Endothelial cell of umbilical vein (primary cell): ENCODE measurements at places on chromosomes 12 and 14.
A peak's percentile ranks its signal among the peaks of the same experiment; 100 is the strongest.

DNA sequence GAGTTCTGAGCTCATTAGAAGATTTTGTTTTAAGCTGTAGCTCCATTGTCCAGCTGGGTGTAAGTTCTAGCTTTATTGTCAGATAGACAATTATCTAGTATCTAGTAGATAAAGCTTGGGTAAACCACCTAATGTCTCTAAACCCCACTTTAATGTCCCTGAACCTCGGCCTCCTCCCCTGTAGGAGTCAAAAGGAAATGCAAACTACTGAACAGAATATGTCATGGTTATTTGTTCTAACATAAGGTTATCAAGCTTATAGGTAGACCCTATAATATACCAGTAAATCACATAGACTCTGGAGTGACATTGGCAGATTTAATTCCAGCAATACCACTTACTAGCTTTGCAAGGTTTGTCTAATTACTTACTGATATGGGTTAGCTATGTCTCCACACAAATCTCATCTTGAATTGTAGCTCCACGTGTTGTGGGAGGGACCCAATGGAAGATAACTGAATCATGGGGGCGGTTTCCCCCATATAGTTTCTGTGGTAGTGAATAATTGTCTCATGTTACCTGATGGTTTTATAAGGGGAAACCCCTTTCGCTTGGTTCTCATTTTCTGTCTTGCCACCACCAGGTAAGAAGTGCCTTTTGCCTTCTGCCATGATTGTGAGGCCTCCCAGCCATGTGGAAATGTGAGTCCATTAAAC is 29.4 kb downstream of the BCAT1 start:
- DNase-seq: no peak

- DNase-seq: no peak
These were observed 103.2 kb upstream of the DYRK2 start for GRCh38 chr12:67545298-67545697.

GRCh38 chr14:74835645-74836250 is 40.2 kb downstream of the PROX2 start:
- DNase-seq: no peak

DNA sequence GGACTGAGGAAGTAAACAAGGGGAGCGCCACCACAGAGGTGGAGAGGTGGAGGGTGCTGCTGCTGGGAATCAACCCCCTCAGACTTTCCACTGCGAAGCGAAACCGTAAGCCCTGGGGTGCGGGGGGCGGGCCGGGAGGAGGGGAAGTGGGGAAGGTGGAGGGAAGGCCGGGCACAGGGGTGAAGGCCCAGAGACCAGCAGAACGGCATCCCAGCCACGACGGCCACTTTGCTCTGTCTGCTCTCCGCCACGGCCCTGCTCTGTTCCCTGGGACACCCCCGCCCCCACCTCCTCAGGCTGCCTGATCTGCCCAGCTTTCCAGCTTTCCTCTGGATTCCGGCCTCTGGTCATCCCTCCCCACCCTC is at the start of gene LAG3:
Gene LAG3, plus strand, starts transcription at position 190 of the 365 bp plus-strand sequence. CDS start 333 bp downstream, outside the sequence.
- no peak for DNase-seq

GRCh38 chr12:65100140-65100539 is 21.0 kb downstream of the WIF1 start:
- DNase-seq: no peak

DNA sequence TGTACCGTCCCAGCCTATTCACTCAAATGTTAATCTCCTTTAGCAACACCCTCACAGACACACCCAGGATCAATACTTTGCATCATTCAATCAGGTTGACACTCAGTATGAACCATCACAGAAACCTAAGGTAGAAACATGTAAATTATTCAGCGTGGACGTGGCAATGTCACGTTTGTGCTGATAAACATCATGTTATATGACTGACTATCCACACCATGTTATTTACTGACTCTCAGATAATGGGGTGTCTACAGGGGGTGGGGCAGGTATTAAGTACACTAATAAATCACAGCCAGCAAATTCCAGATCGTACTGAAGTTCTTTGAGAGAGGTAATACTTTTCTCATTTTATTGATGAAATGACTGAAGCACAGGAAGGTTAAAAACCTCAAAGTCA is 280.0 kb downstream of the C12orf75 start:
- no peak for DNase-seq

DNA sequence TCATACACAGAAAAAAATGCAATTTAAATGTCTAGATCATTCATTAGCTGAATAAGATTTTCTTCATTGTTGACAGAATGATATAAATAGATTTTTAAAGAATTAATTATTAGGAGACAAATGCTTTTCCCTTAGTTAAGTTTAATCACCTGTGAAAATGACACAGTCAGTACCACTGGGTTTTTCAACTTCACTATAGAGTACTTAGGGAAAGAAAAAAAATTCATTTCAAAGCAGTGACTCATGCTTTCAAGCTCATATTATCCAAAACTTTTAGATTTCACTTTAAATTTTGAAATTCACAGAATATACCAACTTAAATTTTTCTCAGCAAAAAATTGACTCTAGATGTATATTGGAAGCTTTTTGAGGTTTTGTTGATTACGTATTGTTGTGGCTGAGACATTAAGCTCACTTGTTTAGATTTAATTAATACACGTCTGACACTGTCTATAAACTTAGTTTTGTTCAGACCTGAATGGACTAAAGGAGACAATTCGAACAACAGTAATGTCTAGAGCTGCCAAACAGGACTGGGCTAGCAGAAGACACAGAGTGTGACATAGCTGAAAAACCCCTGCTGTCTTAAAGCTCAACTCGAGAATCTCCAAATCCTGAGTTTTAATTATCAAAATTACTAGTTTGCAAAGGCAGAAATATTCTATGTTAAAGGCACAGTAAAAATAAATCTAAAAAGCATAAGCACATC is 1.6 kb downstream of the MGAT4C start:
- no peak for DNase-seq

DNA sequence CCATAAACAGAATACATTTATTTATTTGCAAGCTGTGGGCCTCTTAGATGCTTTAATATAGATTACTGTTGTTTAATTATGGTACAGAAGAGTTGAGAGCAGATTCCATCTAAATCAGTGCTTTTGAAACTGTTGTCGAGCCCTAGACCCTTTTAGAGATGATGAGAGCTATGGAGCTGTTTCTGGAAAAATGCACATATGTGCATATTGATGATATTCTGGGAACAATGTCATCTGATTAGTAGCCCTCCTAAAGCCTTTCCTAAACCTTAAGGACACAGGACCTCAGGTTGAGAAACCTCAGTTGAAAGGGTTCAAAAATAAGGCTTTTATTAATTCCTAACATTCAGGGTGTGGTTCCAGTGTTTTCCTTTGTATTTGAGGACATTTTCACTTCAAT is 11.7 kb downstream of the PRKCH start:
- no peak for DNase-seq

DNA sequence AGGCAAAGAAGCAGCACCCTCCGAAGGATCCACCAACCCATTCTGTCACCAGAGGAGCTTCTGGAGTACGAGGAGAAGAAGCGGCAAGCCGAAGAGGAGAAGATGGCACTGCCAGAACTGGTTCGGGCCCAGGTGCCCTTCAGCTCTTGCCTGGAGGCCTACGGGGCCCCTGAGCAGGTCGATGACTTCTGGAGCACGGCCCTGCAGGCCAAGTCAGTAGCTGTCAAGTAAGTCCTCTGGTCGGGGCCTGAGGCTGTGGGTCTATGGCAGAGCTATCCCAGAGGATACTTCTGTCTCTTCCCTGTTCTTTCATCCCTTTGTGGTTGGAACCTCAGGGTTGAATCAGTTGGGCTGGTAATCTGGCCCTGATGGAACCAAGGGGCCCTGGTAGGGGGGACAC is 5.9 kb upstream of the TPI1 start:
- DNase-seq: no peak

DNA sequence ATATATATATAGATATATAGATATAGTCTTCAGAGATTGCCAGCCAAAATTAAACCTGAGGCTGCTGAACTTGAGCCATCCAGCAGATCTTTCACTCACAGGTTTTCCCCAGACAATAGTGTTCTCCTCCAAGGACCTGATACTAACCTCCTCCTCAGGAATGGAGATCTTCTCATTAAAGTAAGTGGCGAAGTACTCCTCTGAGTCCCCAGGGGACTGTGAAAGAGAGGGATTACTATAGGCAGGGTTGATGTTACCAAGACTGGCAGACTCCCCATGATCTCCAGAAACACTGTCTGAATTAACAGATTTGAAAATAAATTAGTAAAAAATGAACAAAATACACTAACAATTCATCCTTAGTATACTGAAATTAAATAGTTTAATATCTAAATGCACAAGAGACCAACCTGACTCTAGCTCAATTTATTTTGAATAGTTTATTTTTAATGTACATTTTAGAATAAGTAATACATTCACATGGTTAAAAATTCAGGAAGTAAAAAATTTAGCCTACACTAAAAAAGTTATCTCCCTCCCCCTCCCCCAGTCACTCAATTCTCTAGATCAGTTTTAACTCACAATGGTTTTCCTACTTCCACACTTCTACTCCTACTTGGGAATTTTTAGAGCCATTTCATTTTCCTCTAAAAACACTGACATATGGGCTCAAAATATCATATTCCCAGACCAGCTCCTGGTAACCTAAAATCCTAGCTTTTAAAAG is 17.7 kb downstream of the SLC11A2 start:
- DNase-seq: no peak

DNA sequence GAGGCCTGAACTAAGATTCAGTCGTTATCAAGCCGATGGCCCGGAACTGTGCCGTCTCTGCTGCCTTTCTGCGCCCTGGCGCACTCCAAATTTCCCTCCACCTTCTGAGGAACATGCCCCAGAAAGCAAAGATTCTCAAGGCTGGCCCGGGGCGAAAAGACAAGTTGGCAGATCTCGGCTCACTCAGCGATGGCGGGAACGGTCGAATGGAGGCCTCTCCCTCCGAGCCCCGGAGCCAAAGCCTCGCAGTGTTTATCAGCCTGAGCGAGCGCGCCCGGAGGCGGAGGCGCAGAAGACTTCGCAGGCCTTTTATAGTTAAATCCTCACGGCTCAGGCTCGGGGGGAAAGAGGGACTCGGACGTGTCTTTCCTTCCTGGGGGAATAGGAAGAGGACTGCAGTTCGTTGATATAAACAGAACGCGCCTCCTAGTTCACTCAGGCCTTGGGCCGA is 5.6 kb downstream of the TBX5 start:
- no peak for DNase-seq

DNA sequence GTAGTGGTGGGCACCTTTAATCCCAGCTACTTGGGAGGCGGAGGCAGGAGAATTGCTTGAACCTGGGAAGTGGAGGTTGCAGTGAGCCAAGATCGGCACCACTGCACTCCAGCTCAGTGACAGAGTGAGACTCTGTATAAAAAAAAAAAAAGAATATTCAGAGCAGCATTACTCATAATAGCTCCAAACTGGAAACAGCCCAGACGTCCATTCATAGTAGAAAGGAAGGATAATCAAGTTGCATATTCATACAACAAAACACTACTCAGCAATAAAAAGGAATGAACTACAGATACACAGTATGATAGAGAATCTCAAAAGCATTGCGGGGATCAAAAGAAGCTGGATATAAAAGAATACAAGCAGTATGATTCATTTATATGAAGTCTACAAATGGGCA is 19.1 kb downstream of the TMEM30B start:
- DNase-seq: no peak

DNA sequence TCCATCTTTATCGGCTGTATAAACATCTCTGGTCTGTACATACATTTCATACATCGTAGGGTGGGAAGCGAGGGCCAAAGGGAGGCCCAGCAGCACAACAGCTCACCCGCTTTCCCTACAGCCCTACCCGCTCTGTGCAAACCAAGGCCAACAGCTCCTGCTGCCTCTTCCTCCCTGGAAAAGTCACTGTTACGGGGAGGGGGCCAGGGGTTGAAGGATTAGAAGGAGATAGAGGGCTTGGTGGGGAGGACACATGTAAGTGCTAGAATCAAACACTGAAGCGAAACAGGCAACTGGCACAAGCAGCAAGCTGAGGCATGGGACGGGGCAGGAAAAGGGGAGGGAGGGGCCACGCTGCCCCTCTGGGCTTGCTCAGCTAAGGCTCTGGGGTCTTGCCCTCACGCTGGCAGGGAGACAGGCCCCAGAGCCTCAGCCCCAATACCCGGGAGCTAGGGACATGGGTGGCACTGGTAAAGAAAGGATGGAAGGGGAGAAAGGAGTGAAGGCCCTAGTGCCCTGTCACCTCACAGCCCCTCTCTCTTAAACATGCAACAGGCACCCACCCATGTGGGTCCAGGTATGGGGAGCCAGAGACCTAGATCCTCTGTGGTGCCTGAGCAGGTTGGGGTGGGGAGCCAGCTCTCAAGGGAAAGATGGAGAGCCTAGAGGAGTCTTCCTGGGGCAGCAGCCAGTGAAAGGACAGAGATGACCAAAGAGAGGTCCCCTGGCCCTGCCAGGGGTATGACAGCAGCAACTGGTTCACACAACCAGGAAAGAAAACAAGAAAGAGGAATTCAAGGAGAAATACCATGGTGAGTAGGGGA is 14.4 kb downstream of the SPRYD3 start:
- no peak for DNase-seq

- DNase-seq: no peak
These were observed 358.8 kb downstream of the GLT1D1 start for GRCh38 chr12:129211862-129212630.

DNA sequence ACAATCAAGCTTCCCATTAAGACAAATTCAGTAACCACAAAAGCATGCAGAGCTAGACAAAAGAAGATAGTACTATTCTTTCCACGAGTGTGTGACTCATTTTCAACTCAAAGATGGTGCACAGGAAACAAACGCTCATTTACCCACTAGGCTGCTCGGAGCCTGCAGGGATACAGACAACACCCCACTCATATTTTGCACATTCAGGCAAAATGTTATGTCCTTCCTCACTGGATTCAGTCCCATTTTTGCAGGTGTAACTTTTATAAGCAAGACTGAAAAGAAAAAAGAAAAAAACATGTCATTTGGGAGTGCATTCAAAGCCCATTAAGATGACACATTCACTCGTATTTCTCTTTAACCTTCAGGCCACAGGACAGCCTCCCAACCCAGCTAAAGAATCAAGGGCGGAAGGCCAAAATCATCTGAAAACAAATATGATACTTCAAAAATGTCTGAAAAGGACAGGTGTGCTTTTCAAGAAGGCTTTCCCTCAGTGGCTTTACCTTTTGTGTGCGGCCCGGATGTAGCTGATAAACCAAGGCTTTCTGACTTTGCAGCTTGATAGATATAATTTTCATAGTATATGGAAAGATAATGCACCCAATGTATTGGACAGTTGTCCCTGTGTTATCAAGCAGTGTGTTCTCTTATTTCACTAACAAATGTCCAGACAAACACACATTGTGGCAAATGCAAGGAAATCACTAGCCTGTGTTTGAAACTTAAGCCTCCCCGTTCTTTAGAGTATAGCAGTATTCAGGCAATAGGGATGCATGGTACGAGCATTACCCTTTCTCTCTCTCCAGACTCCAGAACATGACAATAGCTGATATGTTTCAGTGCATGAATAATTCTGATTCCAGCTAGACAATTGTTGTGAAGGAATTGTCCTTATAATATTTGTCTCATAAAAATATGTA is 147.8 kb upstream of the KRR1 start:
- DNase-seq: peak; percentile 77
